ENCODE measurements at places on chromosomes 16 and 17.

GRCh38 chr16:14462811-14463210 lies 167.2 kb downstream of the PARN start:
- DNase-seq = no peak

GRCh38 chr16:56190048-56190676 lies 1.1 kb upstream of the GNAO1 start:
- no peak for DNase-seq

DNA sequence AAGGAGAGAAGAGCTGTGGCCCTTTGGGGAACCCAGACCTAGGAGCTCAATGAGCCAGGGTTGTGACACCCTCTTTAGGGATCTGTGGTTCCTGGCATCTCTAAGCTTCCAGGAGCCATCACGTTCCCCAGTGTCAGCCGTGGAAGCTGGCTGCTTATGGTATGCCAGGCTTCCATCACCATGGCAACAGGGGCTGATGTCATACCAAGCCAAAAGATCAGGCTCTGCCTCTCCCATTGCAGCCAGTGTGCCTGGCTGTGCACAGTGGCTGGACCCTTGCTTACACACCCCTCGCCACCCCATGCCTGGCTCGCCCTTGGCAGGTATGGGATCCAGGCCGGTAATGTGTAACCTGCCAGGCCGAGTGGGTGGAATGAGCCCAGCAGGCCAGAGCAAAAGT lies 91.1 kb downstream of the SSH2 start:
- peak; percentile 82 for DNase-seq

- DNase-seq = no peak
Measured at GRCh38 chr16:12195296-12195695, 218.8 kb downstream of the SNX29 start.

- DNase-seq = peak; percentile 95
Measured at GRCh38 chr17:11330826-11331225, 89.8 kb downstream of the SHISA6 start.

DNA sequence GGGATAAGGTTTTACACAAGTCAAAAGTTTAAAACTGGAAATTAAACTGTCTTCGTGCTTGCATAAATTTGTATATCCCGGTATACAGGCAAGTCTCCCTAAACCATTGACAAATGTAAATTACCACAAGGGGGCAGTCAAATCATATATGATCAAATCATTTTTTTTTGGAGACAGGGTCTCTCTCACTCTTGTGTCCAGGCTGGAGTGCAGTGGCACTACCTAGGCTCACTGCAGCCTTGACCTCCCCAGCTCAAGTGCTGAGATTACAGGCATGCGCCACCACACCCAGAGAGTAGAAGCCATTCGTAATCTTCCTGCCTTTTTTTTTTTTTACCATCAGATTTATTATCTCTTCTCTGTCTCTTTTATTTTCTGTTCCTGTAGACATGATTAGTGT lies 18.5 kb downstream of the TOP2A start:
- DNase-seq = no peak

DNA sequence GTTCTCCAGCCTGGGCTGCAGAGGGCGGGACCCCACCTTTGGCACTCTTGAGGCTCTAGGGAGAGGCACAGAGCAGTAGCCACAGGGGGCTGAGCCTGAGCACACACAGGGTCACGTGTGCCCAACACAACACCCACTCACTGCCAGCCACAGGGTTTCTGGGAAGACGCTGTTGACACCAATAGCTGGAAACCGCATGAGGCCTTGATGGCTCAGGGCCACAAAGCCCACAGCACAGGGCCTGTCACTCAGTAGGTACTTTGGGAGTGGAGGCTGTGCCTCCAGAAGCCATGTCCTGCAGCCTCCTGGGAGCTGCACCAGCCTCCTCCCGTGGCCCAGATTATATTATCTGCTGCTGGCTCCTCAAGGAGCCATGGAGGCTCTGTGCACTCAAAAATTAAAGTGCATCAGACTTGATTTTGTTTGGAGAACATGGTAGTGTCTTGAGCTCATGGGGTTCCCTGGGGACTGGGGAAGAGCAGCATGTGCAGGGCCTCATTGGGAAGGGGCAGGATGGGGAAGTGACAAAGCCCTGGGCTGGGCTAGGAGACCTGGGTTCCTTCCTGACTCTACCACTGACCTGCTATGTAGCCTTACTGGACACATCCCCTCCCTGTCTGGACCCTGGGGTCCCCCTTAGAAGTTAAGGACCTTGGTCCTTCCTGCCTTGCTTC lies 12.5 kb upstream of the SREBF1 start:
- peak; percentile 72 for DNase-seq

- DNase-seq = peak; percentile 81
Measured at GRCh38 chr17:2062571-2063183, 7.8 kb downstream of the HIC1 start.

GRCh38 chr16:61233713-61234112 lies 802.5 kb downstream of the CDH8 start:
- no peak for DNase-seq

DNA sequence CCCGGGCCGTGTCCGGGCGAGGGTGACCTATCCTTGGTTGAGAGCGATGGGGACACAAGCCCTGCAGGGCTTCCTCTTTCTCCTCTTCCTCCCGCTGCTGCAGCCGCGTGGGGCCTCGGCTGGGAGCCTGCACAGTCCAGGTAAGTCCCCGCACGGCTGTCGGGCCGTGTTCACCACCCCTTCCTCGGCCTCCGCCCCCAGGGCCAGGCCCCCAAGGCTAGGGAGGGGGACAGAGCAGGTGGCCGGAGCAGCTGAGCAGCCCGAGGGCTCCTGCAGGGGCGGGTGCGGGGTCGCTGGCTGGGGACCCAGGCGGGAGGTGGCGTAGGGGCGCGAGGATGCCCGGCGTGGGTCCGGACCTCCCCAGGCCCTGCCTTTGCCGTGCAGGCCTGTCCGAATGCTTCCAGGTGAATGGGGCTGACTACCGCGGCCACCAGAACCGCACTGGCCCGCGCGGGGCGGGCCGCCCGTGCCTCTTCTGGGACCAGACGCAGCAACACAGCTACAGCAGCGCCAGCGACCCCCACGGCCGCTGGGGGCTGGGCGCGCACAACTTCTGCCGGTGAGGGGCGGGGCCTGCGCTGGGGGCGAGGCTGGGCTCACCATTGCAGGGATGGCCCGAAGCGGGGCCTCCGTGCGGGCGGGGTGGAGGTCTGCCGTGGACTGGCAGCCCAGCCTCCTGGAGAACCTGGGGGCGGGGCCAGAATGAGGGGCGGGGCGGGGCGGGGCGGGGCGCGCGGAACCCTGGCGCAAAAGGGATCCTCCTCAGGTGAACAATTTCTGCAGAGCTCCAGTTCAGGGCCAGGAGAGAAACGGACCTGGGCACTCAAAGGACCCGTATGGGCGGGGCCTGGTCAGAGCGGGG lies 631 bp downstream of the KREMEN2 start:
- DNase-seq = peak; percentile 99

- no peak for DNase-seq
Measured at GRCh38 chr16:769934-770333, 9.4 kb downstream of the MSLN start.

DNA sequence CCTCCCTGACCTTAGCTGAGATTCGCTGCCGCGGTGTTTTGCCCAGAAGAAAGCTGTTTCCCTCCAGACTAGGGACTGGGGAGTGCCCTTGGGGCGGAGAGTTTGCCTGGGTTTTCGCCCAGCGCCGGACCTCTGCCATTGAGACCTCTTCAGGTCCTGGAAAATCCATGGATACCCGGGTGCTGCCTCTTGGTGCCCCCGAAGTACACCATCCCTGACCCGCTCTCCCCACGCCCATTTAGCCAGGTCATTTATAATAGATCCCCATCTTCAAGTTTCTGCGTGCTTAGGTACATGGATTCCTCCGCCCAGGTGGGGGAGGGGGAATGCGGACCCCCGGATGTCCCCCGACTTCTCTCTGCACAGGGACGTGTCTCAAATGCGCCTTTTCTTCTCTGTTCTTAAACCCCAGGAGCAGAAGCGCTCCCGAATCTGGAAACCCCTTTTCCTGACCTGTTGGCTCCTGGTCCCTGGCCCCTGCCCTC lies 15.0 kb upstream of the CBX8 start:
- DNase-seq = no peak

GRCh38 chr17:19538095-19539039 lies 4.7 kb downstream of the SLC47A1 start:
- peak; percentile 64 for DNase-seq

DNA sequence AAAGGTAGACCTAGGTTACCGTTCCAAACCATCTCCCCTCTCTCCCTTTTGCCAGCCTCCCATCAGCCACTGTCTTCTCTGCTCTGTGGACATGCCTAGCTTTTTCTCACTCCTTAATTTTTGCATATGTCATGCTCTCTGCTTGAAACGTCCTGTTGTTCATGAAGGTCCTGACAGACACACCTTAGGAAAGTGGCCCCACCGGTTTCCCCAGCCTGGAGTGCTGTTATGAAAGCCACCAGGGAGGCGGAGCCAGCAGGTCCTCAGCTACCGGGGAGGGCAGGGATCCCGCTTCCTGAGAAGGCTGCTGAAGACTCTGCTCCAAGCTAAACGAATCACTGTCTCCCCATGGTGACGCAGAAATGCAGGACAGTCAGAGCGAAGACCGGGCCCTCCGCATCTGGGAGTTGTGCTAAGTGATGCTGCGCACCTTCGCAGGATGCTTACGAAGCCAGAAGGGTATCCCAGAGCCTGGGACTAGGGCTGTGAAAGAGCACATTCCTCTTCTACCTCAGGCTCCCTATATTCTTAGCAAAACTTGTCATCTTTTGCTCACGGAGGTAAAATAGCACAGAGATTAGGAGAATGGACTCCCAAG lies 2.3 kb upstream of the SLC16A11 start:
- DNase-seq = peak; percentile 93

GRCh38 chr17:55186937-55187770 lies 77.6 kb upstream of the HLF start:
- no peak for DNase-seq

DNA sequence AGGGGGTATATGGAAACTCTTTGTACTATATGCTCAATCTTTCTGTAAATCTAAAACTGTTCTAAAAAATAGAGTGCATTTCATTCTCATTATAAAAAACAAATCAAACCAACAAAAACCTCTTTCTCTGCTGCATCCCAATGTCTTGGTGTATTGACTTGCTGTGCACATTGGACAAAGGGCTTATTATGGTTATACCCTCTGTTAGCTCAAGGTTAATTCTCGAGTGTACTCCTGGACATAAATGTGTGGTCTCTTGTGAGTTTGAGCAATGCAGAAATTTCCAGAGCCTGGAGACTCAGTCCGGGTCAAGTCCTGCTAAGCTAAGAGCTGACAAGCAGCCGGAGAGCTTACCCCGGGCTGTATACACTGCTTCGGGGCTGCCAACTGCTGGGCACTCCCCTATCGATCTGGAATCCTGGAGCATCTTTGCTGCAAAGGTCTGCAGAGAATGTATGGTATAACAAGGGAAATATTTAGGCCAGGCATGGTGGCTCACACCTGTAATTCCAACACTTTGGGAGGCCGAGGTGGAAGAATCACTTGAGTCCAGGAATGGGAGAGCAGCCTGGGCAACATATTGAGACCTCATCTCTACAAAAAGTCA lies 66.2 kb upstream of the BRD7 start:
- DNase-seq = no peak

DNA sequence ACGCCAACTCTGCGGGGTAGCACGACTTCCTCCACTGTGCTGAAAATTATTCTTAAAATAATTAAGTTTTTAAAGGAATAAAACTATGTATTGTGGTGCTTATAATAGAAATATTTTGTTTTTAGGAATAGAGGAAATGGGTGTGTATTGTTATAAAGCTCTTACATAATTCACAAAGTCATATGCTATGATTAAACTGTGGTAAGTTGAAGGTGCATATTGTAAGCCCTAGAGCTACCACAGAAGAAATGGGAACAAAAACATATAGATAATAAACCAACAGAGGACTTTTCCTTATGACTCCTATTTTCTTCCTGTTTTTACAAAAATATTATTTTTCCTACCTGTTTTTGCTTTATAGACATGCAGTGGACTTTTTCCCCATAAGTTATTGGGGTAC lies 4.3 kb upstream of the SLFN11 start:
- DNase-seq = no peak

- DNase-seq = no peak
Measured at GRCh38 chr17:31373150-31374093, 18.1 kb upstream of the RAB11FIP4 start.

- no peak for DNase-seq
Measured at GRCh38 chr17:63338272-63338671, 107.8 kb downstream of the CYB561 start.

DNA sequence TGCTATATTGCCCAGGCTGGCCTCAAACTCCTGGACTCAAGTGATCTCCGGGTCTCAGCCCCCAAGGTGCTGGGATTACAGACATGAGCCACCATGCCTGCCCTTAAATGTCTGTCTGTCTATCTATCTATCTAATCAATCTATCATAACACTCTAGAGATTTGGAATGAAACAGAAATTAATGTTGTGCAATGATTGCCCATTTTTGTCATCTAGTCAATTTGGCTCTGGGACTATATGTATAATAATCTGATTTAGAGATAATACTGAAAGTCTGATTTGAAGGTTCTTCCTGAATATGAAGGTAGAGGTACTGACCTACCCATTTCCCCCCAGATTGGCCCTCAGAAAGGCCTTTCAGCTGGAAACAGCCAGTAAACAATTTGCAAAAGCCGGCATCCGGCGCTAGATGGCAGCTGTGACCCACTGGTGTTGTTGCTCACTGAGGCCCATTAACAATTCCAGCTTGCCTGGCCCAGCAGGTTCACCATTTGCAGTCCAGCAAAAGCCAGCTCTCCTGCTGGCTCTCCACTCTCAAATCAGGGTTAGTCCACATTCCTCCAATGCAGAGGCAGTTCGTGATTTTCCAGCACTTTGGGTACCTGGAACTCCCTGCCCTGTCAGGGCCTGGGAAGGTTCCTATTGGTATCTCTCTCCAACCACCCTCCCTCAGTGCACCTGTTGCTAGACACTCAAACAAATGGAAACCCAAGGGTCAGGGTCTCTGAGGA lies 22.9 kb upstream of the C16orf87 start:
- DNase-seq = peak; percentile 96

GRCh38 chr17:72745241-72745640 lies 347.2 kb downstream of the SLC39A11 start:
- DNase-seq = no peak

- no peak for DNase-seq
Measured at GRCh38 chr16:23506606-23506994, 3.7 kb downstream of the GGA2 start.

GRCh38 chr17:48814504-48814903 lies 2.5 kb downstream of the TTLL6 start:
- peak; percentile 94 for DNase-seq

DNA sequence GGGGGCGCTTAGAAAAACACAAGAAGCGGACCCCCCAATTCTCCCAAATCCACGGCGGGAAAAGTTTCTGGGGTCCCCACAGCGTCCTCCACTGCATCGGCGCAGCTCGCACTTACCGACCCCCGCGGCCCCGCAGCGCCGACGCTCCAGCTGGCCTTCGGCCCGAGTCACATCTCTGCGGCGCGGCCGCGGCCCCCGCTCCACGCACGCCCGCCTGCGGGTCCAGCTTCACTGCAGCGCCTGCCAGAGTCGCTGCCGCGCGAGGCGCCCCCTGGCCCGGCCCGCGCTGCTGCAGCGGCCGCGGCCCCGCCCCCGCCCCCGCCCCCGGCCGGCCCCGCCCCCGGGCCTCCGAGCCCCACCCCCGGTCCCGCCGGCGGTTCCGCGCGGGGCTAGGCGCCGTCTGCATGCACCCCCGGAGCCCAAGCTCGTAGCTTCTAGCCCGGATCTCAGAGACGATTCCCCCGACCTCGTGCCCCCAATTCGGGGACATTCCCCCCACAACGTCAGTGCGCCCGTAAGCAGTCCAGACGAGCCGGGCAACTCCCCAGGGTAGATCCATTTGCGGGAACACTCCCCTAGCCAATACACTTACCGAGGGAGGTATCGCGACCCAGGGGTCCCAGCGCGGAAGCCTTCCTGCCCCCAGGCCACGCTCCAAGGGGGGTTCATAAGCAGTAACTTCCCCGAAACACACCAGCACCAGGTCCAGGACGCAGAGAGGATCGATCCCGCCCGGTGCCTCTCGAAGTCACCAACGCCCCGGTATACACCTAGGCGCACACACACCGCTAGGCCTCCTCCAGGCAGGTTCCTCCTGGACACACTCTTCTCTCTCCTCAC lies at the start of gene GPRC5B:
Gene GPRC5B (minus strand): TSS at position 238 of the 840 bp plus-strand sequence. CDS start 12,003 bp downstream, outside the sequence.
- DNase-seq = peak; percentile 82

Measured in endodermal cell (in vitro differentiated cells).